ENCODE measurements at places on chromosomes 3 and 15.

GRCh38 chr3:74824366-74824765 is 209.9 kb upstream of the CNTN3 start:
- no peak for DNase-seq

GRCh38 chr15:40414816-40415215 is 9.2 kb downstream of the IVD start:
- no peak for DNase-seq

GRCh38 chr15:77642793-77643430 is 10.2 kb upstream of the LINGO1 start:
- no peak for DNase-seq

DNA sequence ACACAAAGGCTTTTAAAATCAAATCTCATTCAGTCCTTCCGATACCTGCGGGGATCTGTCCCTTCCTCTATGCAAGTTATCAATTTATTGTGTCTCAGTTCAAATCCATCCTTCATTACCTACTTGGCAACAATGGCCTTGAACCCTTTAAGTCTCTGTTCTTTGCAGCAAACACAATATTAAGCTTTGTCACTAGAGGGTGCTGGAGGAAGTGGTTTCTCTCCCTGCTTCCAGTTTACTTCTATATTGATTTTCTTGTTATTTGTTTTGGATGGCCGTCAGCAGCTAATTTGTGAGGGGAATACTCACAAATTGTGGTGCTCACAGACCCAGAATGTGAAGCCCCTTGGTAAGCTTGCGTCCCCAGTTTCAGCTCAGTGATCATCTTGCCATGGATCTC is 278.3 kb downstream of the FGF12 start:
- no peak for DNase-seq

- no peak for DNase-seq
Observed at GRCh38 chr3:141941093-141941492, 64.7 kb downstream of the ATP1B3 start.

- DNase-seq = no peak
Observed at GRCh38 chr3:25471081-25471768, 43.2 kb downstream of the RARB start.

DNA sequence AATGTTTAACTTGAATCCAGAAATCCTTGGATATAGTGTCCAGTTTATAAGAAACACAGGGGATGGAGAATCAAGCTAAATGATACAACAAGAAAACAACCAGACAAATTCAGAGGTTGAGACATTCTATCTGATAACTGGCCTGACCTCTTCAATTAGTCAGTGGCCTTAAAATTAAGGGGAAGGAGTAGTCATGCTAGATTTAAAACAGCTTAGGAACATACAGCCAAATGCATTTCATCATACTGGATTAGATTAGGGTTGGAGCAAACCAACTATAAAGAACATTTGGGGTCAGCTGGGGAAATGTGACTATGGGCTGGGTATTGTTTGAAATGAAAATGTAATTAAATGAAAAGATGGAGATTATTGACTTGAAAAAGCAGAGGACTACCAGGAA is 53.3 kb downstream of the PPARG start:
- no peak for DNase-seq

DNA sequence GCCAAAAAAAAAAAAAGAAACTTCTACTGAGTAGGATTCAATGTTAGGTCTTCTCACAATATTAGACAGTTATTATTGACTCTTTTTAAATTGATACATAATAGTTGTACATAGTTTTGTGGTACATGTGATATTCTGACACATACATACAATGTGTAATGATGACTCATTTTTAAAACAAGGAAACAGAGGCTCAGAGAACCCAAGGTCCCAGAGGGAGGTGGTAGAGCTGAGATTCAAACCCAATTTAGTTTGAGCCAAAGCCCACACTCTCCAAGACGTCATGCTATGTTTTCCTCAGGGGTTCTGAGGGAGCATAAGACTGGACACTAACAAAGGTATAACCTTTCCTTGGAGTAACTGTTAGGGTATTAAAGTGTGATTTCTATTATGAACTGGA is 40.6 kb downstream of the MYO5C start:
- DNase-seq = no peak

DNA sequence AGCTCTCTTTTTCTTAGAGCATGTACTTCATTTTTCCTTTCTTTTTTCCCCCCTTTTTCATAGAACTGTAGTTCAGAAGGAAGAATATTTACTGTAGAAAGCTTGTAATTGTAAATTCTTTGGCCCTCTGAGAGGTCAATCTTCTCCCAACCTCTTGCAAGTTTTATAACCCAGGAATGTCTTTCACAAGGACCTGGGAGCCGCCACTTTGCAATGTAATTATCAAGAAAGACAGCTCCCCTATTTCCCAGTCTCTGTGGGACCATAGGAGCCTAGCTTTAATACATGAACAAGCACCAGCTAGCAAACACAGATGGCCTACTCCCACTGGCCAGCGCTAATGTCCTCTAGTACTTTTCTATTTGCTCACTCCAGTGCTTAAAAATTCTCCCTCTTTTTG is 51.4 kb downstream of the NFKBIZ start:
- DNase-seq = no peak

GRCh38 chr15:42203891-42204290 is 4.2 kb downstream of the VPS39 start:
- DNase-seq = no peak

DNA sequence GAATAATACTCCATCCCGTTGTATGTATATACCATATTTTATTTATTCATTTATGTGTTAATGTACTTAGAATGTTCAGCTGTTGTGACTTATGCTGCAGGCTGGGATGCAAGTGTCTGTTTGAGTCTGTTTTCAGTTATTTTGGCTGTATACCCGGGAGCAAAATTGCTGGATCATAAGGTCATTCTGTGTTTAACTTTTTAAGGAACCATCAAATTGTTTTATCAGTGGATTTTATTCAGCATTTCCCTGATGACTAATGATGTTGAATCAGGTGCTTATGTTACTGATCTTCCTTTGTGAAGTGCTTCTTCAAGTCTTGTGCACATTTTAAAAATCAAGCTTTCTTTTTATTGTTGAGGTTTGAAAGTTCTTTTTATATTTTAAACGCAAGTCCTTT is 118.1 kb downstream of the SLC25A26 start:
- no peak for DNase-seq

DNA sequence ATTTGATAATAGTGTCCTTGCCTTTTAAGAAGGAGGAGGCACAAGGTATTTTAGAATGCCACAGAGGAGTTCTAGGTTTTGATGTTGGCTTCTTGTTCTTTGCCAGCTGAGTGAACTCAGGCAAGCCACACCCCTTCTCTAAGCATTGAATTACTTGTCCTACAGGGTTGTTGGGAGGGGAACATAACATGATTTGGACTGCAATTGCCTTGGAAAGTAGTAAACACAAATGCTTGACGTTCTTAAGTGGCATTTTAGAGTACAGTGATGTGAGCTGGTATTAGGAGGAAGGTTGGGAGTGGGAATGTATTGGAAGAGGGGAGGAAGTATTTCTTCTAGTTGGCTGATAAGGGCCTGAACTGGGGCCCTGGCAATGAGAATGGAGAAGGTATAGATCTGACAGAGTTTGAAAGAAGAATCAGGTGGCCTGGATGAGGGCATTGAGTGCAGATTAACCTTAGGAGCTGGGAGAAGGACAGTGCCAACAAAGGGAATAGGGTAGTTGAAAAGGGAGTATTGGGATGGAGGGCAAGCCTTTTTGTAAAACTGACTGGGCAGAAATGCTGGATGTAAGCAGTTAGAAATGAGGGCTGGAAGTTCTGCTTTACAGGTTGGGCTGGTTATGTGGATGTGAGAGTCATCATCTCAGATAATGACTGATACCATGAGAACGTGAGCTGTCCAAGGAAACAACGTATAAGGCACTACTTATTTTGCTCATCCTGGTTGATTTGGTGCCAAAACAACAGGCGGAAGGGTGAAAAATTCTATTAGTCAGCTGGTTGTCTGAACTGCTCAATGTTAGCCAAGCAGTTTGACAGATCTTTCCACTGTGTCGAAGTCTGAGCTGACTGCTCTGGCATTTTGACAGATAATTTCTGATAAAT is 16.7 kb downstream of the KAT2B start:
- no peak for DNase-seq

- peak; percentile 2 for DNase-seq
Observed at GRCh38 chr3:159130108-159130507, 328.3 kb downstream of the MFSD1 start.

GRCh38 chr3:62999158-62999557 is 123.9 kb upstream of the CADPS start:
- DNase-seq = no peak

- DNase-seq = no peak
Observed at GRCh38 chr15:39885099-39885777, 34.8 kb downstream of the GPR176 start.

GRCh38 chr3:33132019-33132360 is 18.2 kb downstream of the CRTAP start:
- DNase-seq = no peak

DNA sequence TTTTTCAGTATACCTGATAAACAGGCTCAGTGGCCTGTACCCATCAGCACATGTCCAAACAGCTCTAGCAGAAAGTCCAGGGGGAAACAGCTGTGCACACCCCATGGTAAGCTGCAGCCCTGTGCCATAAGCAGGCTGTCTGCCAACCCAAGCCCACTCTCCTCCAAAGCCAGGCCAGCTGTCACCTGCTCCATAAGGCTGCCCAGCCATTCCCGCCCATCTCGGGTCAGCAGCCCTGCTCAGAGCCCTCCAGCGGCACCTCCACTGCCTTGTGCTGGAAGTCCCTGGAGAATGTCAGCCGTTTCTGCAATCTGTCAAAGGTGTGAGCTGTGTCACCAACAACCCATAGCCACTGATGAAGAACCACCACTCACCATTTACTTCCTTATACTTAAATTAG is 82.0 kb downstream of the NTRK3 start:
- no peak for DNase-seq

GRCh38 chr3:155790272-155790925 is 15.7 kb downstream of the C3orf33 start:
- no peak for DNase-seq

GRCh38 chr3:178246004-178246403 is 290.2 kb upstream of the KCNMB2 start:
- no peak for DNase-seq

GRCh38 chr3:180036671-180037455 is at the start of gene PEX5L:
Gene PEX5L (minus strand): TSS chr3:180036937. CDS start chr3:180036599, 338 bp downstream.
- peak; percentile 80 for DNase-seq

- no peak for DNase-seq
Observed at GRCh38 chr3:11583638-11584046, 60.1 kb downstream of the VGLL4 start.

- no peak for DNase-seq
Observed at GRCh38 chr3:30518181-30518864, 88.1 kb upstream of the TGFBR2 start.

- no peak for DNase-seq
Observed at GRCh38 chr15:93895976-93896770, 335.2 kb upstream of the MCTP2 start.

DNA sequence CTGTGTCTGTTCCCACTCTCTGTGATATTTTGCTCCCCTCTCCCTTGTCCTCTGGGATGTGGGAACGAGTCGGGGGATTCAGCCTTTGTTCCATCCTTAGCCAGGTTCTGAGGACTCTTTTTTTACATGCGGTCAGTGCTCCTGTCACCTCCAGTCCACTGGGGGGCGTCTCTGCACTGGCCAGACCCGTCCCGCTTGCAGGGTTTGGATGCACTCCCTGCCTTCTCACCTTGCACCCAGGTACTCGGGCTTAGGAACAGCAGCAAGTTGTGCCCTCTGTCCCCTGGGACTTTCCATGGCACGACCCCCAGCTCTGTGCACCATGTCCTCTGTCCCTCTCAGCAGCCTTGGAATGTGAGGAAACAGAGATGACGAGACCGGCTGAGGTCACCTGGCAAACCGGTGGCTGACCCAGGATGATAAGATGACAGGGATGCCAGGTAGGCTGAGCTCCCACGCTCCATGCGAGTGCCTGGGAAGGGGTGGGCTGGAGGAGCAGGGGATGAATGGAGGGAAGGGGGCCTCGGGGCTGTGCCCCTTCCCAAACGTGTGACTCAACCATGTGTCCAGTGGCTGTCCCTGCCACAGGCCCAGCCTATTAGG is 27.3 kb upstream of the FGD5 start:
- DNase-seq = peak; percentile 68

DNA sequence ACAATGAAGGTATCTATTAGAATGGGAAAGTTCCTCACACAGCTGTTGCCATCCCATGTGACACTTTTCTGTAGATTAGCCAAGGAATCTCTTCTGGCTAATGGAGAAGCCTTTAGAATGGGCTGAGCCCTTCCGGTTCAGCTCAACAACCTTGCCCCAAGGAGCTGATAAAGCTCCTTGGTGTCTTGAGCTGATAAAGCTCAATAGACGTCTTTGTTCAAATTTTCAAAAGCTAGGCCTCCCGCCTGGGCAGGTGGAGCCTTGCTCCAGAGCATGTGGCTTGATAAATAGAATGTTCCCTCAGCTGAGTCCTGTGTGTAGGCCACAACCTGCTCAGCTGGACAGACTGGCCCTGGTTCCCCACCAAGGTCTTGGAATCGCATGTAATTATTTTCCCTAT is 7.2 kb upstream of the BNIP2 start:
- no peak for DNase-seq

GRCh38 chr3:13841141-13841540 is 38.7 kb downstream of the WNT7A start:
- DNase-seq = no peak

GRCh38 chr3:169390271-169390670 is 273.2 kb downstream of the MECOM start:
- no peak for DNase-seq

DNA sequence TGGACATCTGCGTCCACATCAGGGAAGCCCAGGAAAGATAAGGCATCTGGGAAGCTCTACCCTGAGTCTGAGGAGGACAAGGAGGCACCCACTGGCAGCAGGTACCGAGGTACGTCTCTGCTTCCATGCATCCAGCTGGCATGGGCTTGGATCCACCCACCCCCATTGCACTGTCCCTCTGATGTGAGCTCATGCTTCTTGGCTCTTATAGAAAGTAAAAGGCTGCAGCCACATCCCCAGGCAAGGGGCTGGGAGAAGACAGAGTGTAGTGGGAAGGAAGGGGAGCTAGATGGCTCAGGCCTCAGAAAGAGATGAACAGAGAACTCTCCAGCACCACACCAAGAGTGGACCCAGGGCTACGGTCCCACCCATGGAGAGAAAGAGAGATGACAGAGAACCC is 18.2 kb downstream of the PTH1R start:
- no peak for DNase-seq

DNA sequence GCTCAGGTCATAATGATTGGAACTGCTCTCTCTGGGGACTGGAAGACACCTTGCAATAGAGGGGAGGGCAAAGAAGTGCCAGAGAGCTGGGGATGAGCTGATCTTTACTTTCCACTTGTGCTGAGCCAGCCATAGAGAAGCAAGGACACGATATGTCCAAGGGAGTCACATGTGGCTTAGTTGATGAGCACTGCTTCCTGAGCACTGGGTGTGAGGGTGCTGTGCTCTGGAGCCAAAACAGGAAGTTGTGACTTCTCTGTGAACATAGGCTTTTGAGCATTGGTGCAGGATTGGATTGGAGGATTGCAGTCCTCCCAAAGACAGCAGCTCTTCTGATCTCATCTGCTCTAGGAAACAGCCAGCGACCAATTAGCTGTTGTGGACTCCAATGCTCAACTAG is 6.7 kb downstream of the PARP14 start:
- no peak for DNase-seq

Data from neural crest cell (in vitro differentiated cells).